Effector CD4-positive, alpha-beta T cell (primary cell): ENCODE measurements at places on chromosomes 4 and X.

DNA sequence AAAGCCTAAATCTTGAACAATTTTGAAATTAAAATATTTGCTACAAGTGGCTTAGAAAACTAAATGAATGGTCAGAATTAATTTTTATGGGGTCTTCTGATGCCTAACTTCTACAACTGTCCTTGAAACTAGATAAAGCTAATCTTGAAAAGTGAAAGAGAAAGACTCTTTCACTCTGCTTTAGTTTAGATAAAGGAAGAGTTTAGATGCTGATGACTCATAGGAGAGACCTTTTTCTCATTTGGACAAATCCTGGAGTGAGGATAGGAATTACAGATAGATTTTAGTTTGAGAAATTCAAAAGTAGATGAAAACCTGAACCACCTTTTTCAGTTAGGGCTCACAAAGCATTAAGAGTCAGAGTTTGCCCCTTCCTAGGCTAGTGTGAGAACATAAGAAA lies 342.3 kb upstream of the GRID2 start:
- no peak for DNase-seq

GRCh38 chr4:172149329-172149728 lies 336.1 kb downstream of the GALNTL6 start:
- DNase-seq = no peak

- DNase-seq = no peak
These were observed 77.0 kb upstream of the C4orf50 start for GRCh38 chr4:6095023-6095752.

DNA sequence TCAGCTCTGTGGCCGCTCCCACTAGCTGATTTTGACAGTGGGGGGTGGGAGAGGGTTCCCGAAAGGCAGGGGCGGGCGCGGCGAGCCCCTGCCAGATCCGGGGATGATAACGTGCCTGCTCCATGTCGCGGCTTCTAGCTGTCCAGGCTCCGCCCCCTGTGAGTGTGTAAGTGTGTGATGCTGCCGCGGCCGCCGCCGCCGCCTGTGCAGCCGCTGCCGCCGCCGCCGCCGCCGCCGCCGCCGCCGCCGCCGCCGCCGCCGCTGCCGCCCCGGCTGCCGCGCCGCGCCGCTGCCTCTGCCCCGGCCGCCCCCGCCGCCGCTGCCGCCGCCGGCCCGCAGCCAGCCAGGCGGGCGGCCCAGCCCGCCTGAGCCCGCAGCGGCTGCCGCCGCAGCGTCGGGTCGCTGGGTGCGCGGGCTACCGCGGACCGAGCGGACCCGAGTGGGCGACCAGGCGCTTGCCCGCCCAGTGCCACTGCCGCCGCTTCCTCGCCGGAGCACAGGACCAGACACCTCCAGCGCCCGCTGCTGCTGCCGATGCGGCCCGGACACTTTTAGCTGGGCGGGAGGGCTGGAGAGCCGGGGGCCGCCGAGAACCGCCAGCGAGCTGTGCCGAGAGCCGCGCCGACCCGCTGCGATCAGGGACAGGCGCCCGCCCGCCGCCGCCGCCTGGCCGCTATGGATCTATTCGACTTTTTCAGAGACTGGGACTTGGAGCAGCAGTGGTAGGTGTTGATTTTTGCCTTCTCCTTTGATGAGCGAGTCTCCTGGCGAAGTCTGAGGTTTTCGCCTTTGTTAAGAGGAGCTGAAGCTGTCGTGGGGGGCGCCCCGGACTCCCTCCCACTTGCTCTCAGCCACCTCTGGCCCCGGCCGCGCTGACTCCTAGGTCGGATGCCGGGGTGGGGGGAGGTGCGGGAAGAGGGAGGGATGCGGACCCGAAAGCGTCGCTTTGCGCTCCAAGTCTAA lies at the start of gene AFF2:
AFF2 (plus strand) TSS at position 195 of the 963 bp plus-strand sequence; CDS start at position 676, 481 bp downstream.
- peak; percentile 17 for DNase-seq

DNA sequence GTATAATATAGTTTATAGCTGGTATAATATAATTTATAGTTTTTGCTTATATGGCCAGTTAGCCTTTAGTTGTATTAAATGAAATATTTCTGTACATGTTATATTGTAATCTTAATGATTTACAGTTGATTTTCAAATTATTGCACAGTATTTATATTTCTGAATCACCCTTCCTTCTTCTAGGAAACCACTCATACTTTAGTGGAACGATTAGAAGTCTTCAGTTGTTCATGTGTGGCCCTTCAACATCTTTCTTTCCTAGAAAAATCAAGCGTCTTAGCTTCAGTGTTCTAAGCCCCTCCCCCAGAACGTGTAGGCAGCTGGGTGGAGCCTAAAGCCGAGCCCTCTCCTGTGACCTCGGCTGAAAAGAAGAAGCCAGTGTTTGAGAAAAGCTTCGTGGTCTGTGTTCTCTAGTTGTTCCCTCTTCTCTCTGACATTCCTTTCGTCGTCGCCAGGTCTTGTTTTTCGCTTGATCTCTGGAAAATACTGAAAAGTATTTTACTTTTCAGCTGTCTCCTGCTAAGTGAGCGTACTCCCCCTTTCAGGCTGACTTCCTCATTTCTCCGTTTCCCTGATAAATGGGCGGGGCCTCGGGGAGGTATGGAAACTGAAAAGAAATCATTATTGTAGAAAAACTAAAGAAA lies at the start of gene C4orf33:
C4orf33 (plus strand) TSS at position 342 of the 644 bp plus-strand sequence. CDS start 6,459 bp downstream, outside the sequence.
- DNase-seq = peak; percentile 60

DNA sequence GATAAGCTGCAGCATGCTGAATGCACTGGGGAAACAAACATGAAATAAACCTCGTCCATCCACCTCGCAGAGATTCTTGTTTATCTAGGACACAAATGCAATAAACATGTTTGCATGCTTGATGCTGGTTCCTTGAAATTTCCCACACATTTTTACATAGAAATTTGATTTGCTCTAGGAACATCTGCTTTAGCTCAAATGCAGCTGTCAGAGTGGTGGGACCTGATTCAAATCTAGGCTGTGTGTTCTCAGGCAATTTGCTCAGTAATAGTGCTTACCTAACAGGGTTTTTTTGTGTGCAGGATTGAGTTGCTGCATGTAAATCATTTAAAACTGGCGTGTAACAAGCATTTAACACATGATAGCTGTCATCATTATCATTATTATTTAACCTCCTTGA lies 293.1 kb downstream of the QDPR start:
- DNase-seq = no peak

GRCh38 chr4:76458297-76458696 lies 23.3 kb downstream of the SHROOM3 start:
- no peak for DNase-seq

GRCh38 chr4:131159261-131159660 lies 1989.8 kb upstream of the PCDH10 start:
- DNase-seq = no peak

- DNase-seq = no peak
These were observed 113.4 kb upstream of the FAM241A start for GRCh38 chr4:112031712-112032328.

DNA sequence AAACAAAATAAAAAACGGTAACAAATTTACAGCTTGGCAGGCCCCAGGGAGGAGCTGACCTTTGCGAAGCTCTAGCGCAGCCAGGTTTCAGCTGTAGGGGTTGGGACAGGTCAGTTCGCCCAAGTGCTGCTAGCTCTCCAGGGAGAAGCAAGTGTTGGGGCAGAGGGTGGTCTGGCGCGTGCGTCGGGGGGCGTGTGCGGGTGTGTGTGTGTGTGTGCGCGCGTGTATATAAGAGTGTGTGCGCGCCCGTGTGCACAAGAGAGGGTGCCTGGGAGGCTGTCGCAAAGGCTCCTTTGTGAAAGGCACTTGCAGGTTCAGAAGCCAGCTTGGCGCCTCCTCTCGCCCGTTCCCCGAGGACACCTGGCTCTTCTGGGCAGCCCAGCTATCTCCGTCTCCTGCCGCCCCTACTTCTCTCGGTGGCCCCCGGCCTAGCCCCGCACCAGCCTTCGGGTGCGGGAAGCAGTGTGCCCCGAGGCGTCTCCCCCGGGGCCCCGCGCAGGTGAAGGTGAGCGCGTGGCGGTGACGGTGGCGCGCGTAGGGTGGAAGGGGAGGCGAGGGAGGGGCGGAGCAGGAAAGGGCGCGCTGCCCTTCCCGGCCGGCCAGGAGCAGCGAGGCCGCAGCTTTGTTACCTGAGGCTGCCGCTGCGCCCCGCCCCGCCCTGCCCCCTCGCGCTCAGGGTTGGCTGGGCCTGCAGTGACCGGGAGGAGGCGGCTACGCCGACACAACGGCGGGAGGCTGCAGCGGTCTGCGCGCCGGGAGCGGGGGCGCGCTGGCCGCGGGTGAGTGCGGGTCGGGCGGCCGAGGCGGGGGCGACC lies at the start of gene FHDC1:
FHDC1 (plus strand) TSS at position 693 of the 815 bp plus-strand sequence. CDS start 6,735 bp downstream, outside the sequence.
- DNase-seq = no peak

DNA sequence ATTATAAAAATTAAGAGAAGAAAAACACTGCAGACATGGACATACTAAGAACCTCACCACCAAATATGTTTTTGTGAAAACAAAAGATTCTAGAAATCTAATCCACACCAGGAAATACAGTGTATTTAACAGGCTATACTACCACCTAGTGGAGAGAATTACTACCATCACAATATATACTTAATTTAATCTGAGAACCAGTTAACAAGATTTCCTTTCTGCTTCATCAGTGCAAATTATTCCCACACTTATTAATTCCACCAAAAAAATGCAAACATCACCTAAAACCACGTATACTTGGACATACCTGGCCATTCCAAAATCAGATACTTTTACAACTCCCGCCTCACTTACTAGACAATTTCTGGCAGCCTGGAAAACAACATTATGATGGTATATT lies 7.0 kb upstream of the TXK start:
- no peak for DNase-seq

DNA sequence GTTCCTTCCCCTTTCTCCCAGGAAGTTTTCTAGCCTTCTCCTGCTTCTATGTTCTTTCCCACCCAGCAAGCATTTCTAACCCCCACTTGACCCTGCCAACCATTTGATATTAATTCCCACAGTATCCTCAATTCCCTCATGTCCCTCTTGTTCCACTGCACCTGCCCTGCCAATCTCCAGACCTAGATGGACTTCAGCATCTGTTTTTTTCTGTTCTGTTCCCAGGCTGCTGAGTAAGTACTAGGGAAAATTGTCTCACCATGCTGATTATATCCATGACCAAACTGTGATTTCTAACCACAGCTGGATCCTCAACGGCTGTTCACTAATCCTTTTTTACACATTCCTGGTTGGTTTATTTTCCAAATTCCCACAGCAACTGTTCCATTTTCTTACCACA lies 37.7 kb downstream of the CLCN5 start:
- no peak for DNase-seq

DNA sequence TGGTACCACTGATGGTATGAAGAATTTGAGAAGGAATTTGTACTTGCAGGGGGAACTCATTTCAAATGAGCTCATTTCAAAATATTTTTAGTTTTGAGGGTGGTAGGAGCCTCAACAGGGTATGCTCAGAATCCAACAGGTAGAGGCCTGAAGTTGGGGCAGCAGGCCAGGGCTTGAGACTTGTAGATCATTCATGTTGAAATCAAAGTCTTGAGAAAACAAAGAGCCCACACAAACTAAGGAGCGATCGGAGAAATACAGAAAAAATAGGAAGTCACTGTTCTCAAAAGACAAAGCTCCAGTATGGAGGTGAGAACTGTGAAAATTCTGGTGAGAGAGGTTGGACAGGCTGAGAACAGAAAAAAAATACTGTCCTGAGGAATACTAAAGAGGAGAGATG lies 979 bp upstream of the SLC9A6 start:
- DNase-seq = no peak

GRCh38 chrX:22652596-22652995 lies 347.2 kb upstream of the DDX53 start:
- no peak for DNase-seq

- DNase-seq = no peak
These were observed 25.6 kb upstream of the MBTPS2 start for GRCh38 chrX:21813612-21814368.

- no peak for DNase-seq
These were observed 17.3 kb upstream of the TBC1D14 start for GRCh38 chr4:6892190-6892908.

DNA sequence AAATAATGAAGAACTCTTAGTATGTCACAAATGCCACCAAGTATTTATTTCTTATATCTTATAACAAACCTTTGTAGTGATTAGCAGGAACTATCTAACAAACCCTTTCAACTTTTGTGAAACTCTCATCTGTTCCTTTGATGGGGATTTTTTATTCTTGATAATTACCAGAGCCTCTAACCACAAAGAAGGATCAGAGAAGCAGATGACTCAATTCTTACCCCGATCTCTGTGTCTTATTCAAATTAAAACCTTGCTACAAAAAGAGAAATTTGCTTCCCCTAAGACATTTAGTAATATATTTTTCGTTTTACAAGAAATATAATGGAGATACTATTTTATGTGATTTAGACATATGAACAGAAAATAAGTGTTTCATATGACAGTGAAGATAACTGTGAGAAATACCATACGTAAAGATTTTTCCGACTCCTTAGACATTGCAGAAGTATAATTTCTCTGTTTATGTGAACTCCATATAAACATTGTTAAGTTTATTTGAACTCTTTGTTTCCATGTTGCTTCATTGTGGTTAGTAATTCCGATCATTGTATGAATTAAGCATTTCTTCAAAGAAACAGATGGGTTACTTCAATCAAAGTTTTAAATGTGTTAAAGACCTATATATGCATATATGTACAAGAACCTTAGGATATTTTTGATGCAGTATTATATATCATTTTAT lies 205.4 kb downstream of the CFAP299 start:
- no peak for DNase-seq

DNA sequence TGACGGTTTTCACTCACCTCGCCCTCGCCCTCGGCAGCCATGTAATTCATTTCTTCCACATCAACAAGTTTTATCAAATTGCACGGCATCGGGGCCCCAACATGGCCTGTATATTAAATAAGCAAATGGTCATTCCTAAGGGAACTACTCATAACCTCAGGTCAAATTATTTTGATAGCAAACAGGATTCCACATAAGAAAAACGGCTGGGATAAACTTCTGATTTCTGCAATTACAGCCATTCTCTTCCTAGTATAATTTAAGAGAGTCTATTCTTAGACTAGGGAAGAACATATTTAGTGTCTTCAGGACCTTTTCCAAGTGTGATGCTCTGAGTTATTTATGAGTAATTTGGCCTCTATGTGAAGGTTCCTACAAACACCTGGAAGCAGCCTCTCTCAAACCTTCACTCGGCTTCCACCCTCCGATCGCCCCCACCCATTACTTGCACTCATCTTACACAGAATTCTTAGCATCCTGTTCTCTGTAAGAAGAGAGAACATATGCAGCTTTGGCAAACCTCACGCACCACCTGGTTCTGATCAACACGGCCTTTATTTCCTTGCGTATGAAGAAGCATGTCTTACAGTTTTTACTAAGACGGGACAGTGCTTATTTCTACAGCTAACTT lies 29.4 kb upstream of the CENPU start:
- DNase-seq = no peak

- DNase-seq = no peak
These were observed 188.7 kb upstream of the TLL1 start for GRCh38 chr4:165684177-165684805.

GRCh38 chr4:159420162-159421057 lies 317.5 kb downstream of the RAPGEF2 start:
- no peak for DNase-seq

GRCh38 chr4:22780317-22780716 lies 87.6 kb downstream of the GBA3 start:
- DNase-seq = no peak

- no peak for DNase-seq
These were observed 43.4 kb upstream of the IQSEC2 start for GRCh38 chrX:53324803-53325202.

GRCh38 chr4:67660418-67660817 lies 40.5 kb downstream of the UBA6 start:
- DNase-seq = no peak

GRCh38 chr4:7089213-7089986 lies 21.5 kb upstream of the GRPEL1 start:
- no peak for DNase-seq
